ENCODE measurements at places on chromosomes 6 and 20.

GRCh38 chr6:155261111-155261900 is 2.5 kb upstream of the CLDN20 start:
- no peak for DNase-seq

GRCh38 chr6:50848989-50849795 is 30.5 kb downstream of the TFAP2B start:
- no peak for DNase-seq

GRCh38 chr20:34458631-34459030 is 57.6 kb upstream of the DYNLRB1 start:
- DNase-seq = no peak

GRCh38 chr6:33202799-33203198 is 1.7 kb upstream of the HSD17B8 start:
- no peak for DNase-seq

DNA sequence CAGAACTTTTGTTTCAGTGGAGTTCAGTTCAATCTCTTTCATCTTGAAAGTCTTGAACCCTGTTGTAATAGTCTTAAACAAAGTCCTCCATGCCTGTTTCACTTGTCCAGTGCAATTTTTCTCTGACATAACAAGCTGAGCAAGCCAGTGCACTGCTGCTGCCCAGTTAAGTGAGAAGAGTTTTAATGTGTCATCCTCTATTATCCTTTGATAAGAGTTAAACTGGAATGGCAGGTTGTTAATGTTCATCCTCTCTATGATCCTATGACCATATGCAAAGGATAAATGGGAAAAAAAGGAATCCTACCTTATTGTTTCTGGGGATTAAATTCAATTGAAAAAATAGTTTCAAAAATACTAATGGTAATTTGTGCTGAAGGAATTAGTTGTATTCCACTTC is 197.5 kb downstream of the FRK start:
- no peak for DNase-seq

- DNase-seq = no peak
Observed at GRCh38 chr6:168929871-168930450, 323.7 kb downstream of the THBS2 start.

DNA sequence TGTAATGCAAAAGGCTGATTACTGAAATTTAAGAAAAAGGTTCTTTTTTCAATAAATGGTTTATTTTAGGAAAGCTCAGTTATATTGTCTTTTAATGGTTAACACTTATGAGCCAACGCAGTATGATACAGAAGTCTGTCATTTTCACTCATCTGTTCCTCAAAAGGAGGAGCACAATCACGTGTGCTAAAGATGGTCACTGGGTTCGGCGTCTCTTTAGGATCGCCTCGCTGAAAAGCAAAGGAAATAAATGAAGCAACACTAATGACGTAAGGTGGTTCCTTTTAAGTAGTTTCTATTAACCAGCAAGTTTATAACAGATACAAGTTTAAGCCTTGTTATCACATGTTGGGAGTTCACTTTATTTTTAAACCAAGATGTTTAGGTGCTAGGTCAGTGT is 125.7 kb downstream of the MAP3K4 start:
- no peak for DNase-seq

- no peak for DNase-seq
Observed at GRCh38 chr6:133341607-133342158, 100.5 kb downstream of the EYA4 start.

DNA sequence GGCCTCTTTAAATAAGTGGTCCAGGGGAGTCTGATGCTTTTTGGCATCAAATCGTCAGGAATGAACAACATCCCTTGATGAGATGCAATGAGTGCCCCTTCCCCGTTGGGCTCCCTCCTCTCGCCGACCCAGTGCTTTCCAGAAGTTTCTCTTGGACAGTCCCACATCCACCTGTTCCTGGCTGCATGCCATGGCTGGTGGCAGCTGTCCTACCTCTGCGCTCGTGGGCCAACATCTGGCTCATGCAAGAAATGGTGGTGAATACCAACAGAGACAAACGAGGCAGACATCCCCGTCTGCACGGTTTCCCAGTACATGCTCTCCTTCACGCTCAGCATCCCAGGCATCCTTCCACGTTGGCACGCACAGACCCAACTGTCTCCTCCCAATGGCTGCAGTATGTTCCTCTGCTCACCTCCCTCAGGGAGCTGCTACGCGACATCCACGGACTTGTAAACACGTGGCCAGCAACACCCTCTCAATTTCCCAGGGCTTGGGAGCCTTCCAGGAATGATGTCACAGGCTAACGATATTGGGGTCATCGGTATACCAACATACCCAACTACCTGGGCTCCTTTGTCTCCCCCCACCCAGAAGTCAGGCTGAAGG is 37.5 kb downstream of the PPP1R3G start:
- DNase-seq = no peak

DNA sequence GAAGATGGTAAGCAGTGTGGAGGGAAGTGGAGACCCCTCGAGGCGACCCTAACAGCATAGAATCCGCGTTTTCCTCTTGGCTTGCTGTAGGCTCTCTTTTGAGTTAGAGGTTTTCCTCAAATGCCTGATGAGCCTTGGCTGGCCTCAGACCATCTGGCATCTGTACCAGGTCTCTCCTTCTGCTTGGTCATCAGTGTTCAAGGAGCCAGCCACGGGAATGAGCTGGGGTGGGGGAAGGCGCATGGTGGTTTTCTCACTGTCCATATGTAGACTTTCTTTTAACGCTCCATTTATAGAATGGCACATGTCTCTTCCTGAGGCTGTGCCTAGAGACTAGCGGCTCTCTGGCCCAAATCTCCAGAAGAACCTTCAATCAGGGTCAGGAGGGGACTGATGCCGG is 8.1 kb upstream of the GUCA1A start:
- DNase-seq = no peak

DNA sequence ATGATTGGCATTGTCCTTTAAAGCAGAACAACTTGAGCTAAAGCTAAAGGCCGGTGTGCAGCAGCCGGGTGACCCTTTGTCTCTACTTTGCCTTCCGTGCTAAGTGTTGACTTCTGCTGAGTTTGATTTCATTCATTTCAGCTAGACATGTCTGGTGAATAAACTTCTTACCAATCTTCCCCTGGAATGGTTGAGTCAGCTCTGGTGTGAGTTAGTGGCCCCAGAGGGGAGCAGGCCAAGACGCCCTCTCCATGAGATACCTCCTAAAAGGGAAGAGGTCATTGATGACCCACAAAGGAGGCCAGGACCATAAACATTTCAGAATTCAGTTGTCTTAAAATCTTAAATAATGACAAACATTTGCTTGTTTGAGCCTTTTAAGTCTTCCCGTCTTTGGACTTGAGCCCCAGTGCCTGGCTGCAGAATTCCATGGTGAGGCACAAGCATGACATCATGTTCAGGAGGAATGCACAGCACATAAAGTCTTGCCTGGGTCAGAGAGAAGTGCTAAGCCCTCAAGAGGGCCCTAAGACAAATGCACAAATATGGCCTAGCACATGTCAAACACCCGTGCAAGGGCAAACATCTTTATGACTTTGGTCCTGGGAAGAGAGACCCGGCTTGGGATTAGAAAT is 96.3 kb upstream of the NEDD9 start:
- DNase-seq = no peak

- no peak for DNase-seq
Observed at GRCh38 chr6:15348528-15348927, 102.7 kb downstream of the JARID2 start.

- DNase-seq = no peak
Observed at GRCh38 chr6:7313505-7314165, 636 bp upstream of the SSR1 start.

DNA sequence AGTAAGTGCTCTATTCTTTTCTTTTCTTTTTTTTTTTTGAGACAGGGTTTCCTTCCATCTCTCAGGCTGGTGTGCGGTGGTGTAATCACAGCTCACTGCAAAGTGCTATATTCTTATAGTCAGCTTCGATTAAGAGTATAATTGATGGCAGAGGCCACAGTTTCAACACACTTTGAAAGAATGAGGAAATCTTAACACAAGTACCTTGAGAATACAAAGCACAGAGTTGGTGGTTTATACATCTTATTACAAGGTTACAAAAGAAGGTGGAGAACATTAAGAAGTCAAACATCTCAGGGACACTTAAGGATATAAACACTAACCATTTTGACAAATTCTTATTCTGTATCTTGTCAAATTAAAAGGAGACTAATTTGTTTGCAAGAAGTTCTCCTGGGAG is 180.5 kb downstream of the SOD2 start:
- no peak for DNase-seq

DNA sequence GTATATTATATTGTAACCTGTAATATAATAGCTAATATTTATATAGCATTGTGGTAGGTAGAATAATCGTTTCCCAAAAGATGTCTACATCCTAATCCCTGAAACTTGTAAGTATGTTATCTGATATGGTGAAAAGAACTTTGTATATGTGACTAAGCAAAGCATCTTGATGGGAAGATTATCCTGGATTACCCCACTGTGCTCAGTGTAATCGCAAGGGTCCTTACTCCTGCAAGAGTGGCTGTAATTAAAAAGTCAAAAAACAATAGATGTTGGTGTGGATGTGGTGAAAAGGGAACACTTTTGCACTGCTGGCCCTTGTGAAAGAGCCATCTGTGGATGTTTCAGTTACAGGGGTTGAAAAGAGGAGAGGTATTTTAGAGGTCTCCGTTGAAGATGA is 95.2 kb downstream of the EDN1 start:
- DNase-seq = no peak

DNA sequence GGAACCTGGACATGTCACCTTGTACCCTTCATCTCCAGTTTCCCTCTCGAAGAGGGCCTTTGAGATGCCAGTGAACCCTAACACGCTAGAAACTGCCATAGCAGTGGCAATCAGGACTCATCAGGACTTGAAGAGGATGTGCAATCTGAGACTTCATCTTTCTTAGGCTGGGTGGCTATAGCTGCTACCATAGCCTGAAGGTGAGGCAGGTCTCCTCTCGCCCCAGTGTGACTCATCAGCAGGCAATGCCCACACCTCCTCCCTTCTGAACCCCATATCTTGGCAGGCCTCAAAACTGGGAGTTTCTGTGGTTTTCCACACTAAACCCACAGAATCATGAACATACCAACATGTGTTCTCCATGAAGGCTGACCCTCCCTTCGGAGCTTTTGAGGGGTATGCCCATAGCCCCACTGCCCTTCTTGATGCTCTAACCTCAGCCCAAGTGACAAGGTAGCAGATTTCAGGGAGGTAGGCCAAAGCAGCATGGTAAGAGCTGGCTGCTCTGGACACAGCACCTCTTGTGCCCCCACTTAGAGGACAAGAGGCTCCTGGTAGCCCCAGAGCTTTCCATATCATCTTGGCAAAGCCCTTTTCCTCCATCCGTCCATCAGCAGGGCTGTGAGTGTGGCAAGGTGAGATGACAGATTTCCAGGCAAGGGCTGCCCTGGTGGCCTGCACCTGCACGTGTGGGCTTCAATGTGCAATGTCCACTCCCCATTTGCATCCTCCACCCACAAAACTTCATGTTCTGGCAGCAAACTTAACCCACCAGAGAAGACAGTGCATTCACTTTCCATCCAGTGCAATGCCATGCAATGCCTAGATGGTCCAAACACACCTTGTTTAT is 2.6 kb downstream of the BLCAP start:
- no peak for DNase-seq

DNA sequence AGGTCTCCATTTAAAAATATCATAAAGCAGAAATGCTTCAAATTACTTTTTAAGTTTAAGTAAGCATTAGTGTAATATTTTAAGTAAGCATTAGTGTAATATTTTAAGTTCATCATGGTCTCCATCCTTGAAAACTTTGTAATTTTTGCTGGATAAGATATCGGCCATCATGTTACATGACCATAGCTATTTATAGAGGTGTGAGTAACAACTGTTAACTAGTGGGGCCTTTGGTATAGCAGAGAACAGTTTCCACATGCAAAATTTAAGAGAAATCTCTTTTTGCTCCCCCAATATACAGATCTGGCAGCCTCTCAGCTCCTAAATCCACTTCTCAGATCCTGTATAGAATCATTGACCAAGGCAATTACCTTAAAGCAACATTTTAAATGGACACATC is 468 bp downstream of the TRDN start:
- no peak for DNase-seq

GRCh38 chr20:24531631-24532419 is 62.4 kb downstream of the SYNDIG1 start:
- DNase-seq = no peak

- no peak for DNase-seq
Observed at GRCh38 chr20:49286689-49287551, 9.1 kb upstream of the ZNFX1 start.

DNA sequence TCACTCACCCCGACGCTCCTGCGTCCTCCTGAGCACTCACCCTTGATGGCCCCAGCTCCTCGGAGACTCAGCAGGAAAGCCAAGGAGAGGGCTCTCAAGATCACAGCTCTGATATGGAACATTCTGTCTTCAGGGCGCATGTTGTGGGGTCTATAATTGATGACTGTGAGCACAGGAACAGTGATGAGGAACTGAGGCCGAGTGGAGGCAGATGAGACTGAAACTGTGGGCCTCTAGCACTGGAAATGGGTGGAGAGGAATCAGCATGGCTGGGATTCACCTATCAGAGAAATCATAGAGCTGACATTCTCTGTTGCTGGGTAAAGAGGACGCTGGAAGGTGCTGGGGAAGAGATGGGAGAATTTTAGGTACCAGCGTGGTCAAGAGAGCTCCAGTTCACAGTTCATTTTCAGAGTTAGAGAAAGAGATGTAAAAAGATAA is at the start of gene HLA-DPA1:
TSS of gene HLA-DPA1 (minus strand) at position 219 of the 441 bp plus-strand sequence.
- no peak for DNase-seq

GRCh38 chr6:135128268-135128914 is 52.7 kb upstream of the MYB start:
- DNase-seq = peak; percentile 31

DNA sequence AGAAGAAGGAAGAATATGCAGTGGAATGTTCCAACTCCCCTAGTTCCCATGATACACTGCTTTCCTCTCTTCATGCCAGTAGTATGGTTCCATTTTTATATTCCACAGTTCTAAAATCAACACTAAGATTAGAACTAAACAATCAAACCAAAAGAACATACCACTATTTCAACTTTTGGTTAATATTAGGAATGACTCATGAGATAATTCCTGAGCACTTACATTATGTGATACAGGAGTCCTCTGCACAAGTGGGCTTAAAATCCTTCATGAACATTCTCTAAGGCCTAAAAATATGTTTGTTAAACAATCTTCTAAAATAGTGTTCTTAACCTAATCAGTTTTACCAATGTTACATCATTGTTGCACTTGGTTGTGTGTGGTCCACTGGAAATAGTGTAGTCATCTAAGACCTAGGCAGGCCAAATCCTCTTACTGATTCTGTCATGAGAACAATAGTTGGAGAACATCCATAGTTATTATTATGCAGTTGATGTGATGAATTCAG is 30.3 kb upstream of the RCAN2 start:
- DNase-seq = no peak

Data from stimulated activated CD8-positive, alpha-beta memory T cell treated with anti-CD3 and anti-CD28 coated beads, Interleukin-7, amount 100 ng/mL, for 1 hour (primary cell).